Heart right ventricle (tissue), 16 donors: ENCODE measurements at places on chromosomes 6 and 20. TPM values are rescaled to one million over a fixed set of nuclear protein-coding genes. Genes with fewer than 3 reads are reported as not detected.

The PNLDC1 gene
- not detected for total RNA-seq

GRCh38 chr20:23003077-23003635, 32.0 kb upstream of the SSTR4 start:
- H3K27me3 ChIP-seq = no peaks in the 10 kb centered on the region
- no peak overlapping the region for H3K27ac ChIP-seq
- peaks cover 6% of the 10 kb centered on the region for H3K4me1 ChIP-seq
- H3K36me3 ChIP-seq = no peaks in the 10 kb centered on the region
- no peak overlapping the region for H3K4me3 ChIP-seq
- DNase-seq = no peak

DNA sequence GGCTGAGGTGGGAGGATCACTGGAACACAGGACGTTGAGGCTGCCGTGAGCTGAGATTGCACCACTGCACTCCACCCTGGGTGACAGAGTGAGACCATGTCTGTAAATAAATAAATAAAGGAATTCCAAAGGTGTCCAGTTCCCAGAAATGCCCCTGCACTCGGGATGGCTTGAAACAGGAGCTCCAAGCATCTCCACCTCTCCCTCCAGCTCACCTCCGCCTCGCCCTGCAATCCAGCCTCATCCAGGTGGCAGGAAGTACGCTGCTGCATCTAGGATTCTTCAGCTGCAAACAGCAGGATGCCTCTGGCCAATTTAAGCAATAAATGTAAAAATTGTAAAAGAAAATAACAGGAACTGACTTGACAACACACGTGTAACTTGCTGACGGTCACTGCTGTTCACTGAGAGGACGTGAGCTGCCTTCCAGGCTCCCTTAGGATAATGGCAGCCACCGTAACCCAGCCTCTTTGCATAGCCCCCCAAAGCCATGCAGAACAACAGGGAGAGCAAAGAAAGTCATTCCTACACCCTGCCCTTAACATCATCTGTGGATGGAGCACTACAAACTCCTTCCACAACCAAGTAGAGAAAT, 11.4 kb upstream of the GRM4 start:
- no peaks in the 10 kb centered on the region for H3K36me3 ChIP-seq
- H3K4me1 ChIP-seq = peaks cover 4% of the 10 kb centered on the region
- H3K27ac ChIP-seq = no peak overlapping the region
- no peak for DNase-seq

GRCh38 chr20:2236256-2236655, 59.5 kb upstream of the TGM3 start:
- H3K4me1 ChIP-seq = no peaks in the 10 kb centered on the region
- H3K27me3 ChIP-seq = no peaks in the 10 kb centered on the region
- H3K4me3 ChIP-seq = no peak overlapping the region
- H3K27ac ChIP-seq = no peak overlapping the region

- no peak overlapping the region for H3K4me3 ChIP-seq
- H3K36me3 ChIP-seq = no peaks in the 10 kb centered on the region
- no peak overlapping the region for H3K27ac ChIP-seq
- H3K27me3 ChIP-seq = peaks cover 68% of the 10 kb centered on the region
Measured at GRCh38 chr20:63100926-63101699, 94.3 kb upstream of the BHLHE23 start.
